COR-L47 (cell line): ENCODE measurements at places on chromosomes 2 and 18.

GRCh38 chr18:54774423-54774822 lies 53.9 kb upstream of the RAB27B start:
- DNase-seq: no peak

DNA sequence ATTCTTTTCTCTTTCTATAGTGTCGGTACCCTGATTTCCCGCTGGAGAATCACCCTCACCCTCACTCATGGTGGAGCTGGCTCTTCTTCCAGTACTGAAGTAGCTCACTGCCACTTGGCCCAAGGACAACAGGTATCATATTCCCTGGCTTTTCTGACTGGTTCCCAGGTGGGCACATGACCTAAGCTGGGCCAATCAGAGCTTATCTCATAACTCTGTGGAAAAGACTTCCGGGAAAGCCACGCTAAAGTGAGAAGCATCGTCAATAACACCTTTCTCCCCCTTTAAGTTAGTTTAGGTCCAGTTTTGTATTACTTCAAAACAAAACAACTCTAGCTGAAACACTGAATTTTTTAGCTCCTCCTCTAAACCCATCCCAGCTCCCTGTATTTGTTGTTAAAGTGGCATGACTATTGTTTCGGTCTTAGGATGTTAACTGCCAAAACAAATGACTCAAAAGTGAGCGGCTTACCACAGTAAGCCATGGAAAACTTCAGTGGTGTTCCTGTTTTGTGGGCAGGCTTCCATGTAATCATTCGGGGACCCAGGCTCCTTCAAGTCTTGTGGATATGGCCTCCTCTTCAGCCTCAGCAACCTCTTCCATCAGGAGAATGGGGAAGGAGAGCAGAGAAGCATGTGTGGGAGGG lies 137.4 kb upstream of the DLX2 start:
- DNase-seq: no peak

- no peak for DNase-seq
These were observed 436.0 kb downstream of the METTL4 start for GRCh38 chr18:2135309-2135708.

DNA sequence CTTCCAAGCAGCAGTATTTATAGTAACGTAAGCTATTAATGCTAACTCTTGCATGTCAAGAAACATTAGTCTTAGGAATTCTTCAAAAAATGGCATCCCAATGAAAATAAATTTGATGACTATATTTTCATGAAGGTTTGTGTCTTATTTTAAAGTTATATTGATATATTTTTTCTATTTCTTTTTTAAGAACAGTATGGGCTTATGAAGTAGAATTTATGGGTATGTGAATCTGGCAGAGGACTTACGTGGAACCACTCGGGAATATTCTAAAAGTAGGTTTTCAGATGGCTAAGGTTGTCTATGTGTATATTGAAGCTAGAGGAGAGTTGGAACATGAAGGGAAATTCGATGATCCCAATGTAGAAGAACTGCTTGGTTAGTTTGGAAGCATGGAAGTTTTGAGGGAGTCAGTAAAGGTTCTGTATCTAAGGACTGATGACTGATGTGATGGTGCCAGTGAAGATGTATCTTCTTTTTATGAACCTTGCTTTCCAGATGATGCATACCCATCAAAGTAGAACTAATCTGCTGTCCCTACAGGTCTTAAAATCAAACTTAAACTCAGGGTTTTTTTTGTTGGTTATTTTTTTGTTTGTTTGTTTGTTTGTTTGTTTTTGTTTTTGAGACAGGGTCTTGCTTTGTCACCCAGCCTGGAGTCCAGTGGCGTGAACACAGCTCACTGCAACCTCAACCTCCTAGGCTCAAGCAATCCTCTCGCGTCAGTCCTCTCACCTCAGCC lies 39.5 kb downstream of the DDX1 start:
- no peak for DNase-seq

DNA sequence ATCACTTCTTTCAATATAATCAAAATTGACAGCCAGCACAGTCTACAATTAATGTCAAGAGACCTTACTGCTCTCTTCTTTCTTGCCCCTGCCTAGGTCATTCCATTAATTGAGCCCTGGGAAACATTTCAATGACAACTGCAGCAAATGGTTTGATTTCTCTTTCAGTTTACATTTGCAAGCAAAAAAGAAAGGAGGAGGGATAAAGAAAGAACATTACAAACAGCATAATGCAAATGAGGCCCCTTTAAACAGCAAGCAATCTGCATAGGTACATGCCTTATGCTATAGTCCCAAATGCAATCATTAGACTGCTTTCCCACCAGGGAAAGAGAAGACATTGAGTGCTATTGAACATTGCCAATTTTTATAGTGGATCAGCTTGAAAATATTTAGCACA lies 655.0 kb upstream of the CDH2 start:
- no peak for DNase-seq

DNA sequence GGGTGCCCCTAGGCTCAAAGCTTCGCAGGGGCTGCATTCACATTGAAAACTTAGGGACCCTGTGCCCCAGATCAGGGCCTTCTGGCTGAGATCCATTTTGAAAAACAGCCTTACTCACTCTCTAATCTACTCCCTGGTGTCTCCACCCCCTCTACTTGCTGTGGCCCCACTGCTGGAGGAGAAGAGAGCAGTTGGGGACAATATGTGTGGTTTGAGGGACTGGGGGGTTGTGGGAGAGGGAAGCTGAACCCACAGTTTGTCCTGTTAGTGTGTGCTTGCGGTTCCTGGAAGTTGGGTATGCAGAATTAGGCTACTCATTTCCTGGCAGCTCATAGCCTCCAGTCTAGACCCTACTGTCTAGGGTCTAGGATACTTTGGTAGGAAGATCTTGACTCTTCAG lies 211.4 kb downstream of the PRKCE start:
- no peak for DNase-seq

- DNase-seq: no peak
These were observed 12.1 kb upstream of the KDSR start for GRCh38 chr18:63378919-63379638.

- DNase-seq: no peak
These were observed 44.6 kb downstream of the LONRF2 start for GRCh38 chr2:100277540-100278207.

DNA sequence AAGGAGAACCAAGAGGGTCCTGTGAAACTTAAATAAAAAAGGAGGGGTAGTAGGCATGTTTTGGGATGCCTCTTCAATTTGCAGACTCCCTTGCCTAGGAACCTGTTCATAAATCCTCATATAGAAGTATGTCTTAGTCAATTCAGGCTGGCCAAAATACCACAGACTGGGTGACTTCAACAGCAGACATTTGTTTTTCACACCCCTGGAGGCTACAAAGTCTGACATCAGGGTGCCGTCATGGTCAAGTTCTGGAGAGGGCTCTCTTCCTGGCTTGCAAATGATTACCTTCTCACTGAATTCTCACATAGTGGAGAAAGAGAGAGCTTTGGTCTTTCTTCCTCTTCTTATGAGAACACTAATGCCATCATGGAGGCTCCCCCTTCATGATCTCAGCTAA lies 4.1 kb upstream of the TCF4 start:
- no peak for DNase-seq

DNA sequence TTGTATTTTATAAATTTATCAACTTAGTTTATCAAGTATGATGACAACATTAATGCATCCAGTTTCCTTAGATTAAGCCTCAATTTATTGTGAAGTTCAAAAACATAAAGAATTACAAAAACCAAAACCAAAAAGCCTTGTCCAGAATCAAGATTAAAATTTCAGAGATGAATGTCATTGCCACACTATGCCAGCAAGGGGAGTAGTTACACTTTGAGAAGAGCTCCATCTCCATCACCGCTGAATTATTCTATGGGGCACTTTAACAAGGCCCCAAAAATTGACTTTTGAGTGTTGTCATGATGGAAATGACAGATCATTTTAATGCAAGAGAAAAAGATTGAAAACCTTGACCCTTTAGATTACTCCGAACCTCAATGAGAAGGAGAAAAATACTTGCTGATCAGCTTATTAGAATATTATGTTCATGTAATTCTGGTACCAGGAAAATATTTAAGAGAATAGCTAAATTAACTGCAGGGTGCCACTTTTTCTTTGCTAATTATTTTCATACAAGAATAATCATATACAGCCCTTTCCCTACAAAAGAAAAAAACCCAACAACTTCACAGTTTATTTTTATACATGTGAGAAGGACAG lies 152.5 kb upstream of the AQP4 start:
- DNase-seq: peak; percentile 40

GRCh38 chr2:163919717-163920116 lies 183.9 kb upstream of the FIGN start:
- DNase-seq: no peak

DNA sequence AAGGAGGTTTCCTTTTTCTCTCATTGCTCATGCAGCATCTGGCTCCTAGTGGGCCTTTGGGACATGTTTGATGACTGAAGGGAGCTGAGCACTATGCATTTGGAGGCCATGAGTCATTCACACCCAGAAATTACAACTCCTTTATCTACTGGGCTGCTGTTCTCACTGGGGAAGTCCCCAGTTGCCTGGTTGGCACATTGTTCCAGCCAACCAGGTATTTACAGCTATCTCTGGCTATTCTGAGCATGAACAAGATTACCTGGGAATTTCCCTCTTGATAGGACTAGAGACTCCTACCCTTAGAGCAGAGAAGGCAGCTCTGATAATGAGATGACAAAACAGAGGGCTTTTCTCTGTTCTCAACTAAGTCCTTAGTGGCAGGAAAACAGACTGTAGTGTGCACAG lies 206.5 kb downstream of the SETBP1 start:
- no peak for DNase-seq

- DNase-seq: no peak
These were observed 258.9 kb upstream of the TRIB2 start for GRCh38 chr2:12457831-12458230.
